NCI-H1105 treated with DMSO at 0.1 percent for 48 hours (cell line): ENCODE measurements at places on chromosomes 7 and 10.
A peak's percentile ranks its signal among the peaks of the same experiment; 100 is the strongest.

GRCh38 chr7:157997080-157997440 is 590.6 kb downstream of the PTPRN2 start:
- DNase-seq: no peak

GRCh38 chr10:61071580-61071979 is 127.6 kb upstream of the RHOBTB1 start:
- peak; percentile 2 for DNase-seq

- no peak for DNase-seq
Measured at GRCh38 chr7:150524018-150524417, 9.3 kb downstream of the GIMAP7 start.

GRCh38 chr10:100518761-100519241 is 860 bp downstream of the SEC31B start:
- peak; percentile 36 for DNase-seq

GRCh38 chr7:108454674-108455550 is 1.3 kb downstream of the NRCAM start:
- DNase-seq: peak; percentile 75

- DNase-seq: no peak
Measured at GRCh38 chr7:158745057-158745715, 40.6 kb upstream of the NCAPG2 start.

GRCh38 chr10:95444792-95445191 is 116.4 kb downstream of the SORBS1 start:
- no peak for DNase-seq

GRCh38 chr7:23247046-23247602 is 549 bp downstream of the GPNMB start:
- DNase-seq: no peak

- DNase-seq: no peak
Measured at GRCh38 chr10:36256948-36257356, 614.9 kb upstream of the FZD8 start.

DNA sequence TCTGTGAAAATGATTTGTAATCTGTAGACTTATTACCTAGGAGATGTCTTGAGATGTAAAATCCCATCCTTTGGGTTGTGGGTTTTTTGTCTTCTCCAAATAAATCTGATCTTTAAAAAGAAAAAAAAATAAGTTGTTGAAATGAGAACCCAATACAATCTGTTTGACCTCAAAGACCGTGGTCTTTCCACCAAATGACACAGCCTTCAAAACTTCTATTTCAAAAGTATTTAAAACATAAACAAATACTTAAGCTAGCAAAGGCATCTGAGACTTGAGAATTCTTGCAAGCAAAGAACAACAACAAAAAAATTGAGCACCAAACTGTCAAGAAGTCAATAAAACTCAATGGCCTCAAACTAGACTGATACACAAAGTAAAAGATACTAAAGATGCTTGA is 67.9 kb upstream of the HECW1 start:
- DNase-seq: no peak

GRCh38 chr7:129169171-129169671 is 19.2 kb upstream of the SMO start:
- DNase-seq: peak; percentile 47

DNA sequence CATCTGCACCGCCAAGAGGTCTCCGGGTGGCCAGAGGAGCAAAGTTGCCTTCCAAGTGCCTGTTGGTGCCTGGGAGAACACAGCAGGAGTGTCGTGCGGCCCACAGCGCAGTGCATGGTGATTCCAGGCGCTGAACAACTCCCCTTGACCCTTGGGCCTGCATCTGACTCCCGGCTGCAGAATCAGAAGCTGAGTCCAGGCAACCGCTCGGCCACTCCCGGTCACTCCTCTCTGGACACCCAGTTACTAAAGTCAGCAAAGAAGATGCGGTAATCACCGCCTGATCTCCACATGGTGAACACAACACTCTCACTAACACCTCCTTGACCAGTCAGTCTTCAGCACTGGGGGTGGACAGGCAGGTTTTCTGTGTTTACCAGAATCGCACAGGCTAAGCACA is 35.5 kb downstream of the SCD start:
- no peak for DNase-seq

DNA sequence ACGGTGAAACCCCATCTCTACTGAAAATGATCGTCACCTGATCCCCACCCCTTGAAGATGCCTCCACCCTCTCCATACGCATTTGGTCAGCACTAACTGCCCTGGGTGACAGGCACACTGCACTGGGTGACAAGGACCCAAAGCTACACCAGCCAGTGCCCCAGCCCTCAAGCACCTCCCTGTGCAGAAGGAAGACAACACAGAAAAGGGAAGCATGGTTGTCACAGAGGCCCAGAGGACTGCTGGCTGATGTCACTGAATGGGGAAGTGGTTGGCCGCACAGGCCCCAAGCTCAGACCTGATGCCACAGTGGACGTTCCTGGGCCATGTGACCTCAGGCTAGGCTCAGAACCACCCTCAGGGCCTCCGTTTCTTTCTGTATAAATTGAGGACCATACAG is 4.2 kb upstream of the PILRA start:
- DNase-seq: no peak

GRCh38 chr7:86844608-86845007 is 200.9 kb downstream of the GRM3 start:
- no peak for DNase-seq

- DNase-seq: no peak
Measured at GRCh38 chr7:47482013-47482875, 99.7 kb downstream of the TNS3 start.

DNA sequence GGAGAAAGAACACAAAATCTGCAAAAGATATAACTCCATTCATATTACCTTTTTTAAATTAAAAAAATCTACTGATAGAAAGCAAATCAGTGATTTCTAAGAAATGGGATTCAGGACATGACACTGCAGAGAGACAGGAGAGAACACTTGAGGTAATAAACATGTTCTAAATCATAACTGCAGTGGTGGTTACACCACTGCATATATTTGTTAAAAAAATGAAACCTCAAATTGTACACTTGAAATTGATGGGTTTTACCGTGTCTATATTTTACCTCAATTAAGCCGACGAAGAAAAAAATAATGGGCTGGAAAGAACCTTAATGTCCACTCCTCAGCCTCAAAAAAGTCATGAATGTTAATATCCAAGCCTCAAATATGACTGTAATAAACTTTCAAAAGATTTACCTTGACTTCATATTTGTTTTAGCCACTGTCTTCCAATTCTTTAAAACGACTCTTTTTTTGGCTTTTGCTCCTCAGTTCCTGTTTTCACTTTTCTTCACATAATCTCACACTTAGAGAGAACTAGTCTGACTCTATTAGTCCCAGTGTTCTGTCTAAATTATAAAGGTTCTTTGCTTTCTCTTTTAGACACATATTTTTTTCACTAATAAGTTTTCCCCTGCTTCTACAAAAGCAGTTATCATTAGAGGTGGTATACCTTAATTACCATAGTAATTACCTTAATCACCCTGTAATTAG is 502.4 kb downstream of the GRM8 start:
- DNase-seq: peak; percentile 39

DNA sequence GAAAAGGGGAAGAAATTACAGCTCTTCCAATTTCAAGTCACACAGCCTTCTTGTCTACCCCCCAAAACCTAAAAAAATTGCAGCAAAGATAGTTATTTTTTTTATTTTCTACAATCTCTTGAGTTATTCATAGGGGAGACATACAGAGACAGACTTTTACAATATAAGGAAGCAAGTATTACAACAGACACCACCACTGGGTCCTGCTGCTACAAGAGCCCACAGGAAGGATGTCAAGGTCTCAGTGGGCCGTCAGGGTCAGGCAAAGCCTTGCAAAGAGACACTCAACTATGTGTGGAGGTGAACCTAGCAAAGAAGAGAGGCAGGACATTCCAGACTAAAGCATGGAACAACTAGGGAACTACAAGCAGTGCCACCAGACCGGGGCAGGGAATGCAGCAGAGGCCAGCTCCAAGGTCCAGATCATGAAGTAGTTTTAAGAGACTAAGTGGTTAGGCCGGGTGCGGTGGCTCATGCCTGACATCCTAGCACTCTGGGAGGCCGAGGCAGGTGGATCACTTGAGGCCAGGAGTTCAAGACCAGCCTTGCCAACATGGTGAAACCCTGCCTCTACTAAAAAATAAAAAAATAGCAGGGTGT is 28.2 kb upstream of the ZCCHC24 start:
- DNase-seq: no peak

- DNase-seq: no peak
Measured at GRCh38 chr7:106234425-106234824, 50.4 kb downstream of the NAMPT start.

- DNase-seq: no peak
Measured at GRCh38 chr7:143233816-143234532, 12.1 kb downstream of the TAS2R40 start.

GRCh38 chr7:25839084-25839769 is 312.8 kb upstream of the NFE2L3 start:
- DNase-seq: no peak

DNA sequence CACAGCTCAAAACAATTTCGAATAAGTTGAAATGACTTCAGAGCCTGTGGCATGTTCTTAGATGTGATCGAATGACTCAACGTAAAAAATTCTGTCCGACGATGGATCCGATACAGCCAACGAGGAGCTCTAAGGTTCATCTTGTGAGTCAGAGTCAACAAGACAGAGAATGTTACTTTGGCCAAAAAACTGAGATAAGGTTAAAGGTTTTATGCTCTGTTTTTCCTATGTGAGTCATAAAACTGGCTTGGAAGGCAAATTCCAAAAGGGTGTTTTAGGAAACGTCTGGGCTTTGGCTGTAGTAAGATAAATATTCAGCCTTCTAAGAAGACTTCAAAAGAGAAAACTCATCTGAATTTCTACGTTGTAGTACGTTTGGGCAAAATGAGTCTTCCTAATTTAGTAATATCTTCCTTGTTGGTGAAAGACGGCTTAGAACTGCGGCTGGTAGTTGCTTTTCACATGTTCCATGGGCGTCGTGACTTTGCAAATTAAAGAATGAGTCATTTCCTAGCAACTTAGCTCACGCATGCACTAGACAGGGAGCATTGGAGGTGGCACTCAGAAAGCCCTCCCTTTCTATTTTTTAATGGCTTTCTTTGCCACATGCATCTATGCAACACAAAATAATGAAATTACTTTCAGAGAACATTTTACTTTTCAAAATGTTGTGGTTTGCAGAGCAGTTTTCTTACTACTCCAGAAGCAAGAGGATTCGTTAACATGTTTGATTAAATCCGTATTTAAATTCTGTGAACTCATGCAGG is 28.2 kb downstream of the PFKP start:
- DNase-seq: no peak

DNA sequence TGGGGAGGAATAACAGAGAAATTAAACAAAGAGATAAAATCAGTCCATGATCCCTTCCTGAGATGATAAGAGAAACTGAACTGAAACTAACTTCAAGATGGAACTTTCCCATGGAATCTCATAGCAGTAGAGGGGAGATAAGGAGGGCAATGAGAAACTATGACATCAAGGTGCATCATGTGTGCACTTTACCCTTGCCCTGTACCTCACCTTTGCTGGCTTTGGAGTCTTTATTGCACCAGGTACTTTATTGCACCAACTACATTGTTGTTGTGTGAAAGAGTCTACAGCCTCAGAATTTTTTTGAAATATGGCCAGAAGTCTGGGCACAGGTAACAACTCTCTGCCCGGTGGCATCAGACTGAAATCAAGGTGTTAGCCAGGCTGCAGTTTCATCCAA is 11.2 kb upstream of the SMC3 start:
- no peak for DNase-seq

GRCh38 chr7:141072548-141073172 is 1.2 kb upstream of the TMEM178B start:
- peak; percentile 83 for DNase-seq

GRCh38 chr7:57256637-57257375 is 124.6 kb upstream of the ZNF479 start:
- DNase-seq: no peak

- DNase-seq: peak; percentile 42
Measured at GRCh38 chr7:68722044-68722443, 876.2 kb upstream of the AUTS2 start.

DNA sequence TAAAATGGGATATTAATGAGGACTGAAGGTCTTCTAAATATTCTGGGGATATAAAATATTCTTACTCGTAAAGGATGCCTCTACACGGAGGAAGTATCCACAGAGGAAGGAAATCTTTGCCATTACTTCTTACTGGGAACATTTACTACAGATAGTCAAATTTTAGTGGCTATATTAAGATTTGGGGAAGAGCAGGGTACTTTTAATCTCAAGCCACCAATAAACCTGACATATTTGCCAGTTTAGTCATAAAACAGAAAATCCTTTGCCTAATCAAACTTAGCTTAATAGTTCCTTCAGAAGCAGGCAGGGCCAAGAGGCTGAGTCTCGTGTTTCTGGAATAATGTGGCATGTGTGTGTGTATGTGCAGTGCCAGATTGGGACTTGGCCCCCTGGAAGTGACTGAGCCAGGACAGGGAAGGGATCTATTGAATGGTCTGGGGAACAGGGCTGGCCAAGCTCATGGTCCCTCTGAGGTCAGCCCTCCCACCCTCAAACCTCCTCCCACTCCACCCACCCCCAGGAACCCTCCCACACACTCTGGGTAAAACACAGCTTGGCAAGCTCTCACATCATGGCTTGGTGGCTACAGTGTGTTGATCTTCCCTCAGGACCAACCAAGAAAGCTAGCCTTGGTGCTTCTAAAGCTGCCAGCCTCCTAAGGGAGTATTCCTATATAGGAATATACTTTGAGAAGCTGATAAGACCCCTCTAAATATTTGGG is 1.6 kb upstream of the PIK3CG start:
- DNase-seq: no peak

DNA sequence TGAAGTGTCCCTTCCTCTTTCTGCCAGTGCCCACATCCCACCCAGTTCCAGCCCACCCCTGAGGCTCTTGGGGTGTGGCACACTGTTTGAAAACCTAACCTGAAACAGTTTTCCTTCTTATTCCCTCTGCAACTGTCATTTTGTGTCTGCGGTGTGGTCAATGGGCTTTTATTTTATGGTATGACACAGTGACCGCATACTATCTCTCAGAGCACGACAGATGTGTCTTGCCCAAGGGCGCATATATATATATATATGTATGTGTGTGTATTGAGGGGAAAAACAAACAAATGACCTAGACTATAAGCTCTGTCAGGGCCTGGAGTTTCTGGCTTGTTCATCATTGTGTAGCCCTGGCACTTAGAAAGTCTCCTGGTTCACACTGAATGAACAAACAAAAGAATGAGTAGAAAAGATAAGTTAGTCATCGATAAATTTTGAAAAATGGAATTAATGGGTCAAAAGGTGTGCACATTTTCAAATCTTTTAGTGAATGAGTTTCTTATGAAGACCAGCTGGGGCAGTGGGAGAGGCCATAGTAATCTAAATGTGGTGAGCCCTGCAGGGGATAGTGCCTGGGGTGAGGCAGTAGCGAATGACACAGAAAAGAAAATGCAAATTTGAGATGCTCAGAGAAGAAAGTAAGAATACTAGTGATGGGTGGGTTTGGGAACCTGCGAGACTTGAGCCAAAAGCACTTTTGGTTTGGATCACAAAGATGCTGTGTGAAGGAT is 198.4 kb downstream of the SNX10 start:
- no peak for DNase-seq

GRCh38 chr10:130350996-130351395 is 214.8 kb downstream of the GLRX3 start:
- no peak for DNase-seq

- DNase-seq: no peak
Measured at GRCh38 chr7:20302891-20303290, 27.8 kb upstream of the ITGB8 start.
